ENCODE measurements at places on chromosomes 13 and 19.

DNA sequence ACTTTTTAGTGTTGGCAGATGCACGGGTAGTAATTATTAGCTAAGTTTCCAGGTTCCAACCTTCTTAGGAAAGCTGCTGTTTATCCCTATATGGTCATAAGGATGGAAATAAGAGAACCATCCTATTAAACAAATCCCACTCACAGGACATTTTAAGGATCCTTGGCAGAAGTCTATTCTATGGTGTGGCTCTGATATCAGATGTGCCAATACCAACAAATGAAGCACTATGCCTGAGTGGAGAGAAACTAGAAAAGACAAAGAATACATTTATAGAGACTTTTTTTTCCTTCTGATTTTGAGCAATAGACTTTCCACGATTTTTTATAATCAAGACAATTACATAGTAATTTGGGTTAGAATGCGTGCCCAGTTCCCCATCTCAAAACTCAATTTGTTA lies 12.6 kb downstream of the PCDH17 start:
- no peak for DNase-seq

- peak; percentile 5 for DNase-seq
These were observed 75.6 kb upstream of the TM9SF2 start for GRCh38 chr13:99425485-99426341.

- DNase-seq = no peak
These were observed 32.0 kb downstream of the DNAJC3 start for GRCh38 chr13:95708811-95709500.

- no peak for DNase-seq
These were observed 1.3 kb downstream of the AP2A1 start for GRCh38 chr19:49767967-49768581.

- DNase-seq = no peak
These were observed 240.9 kb downstream of the GPC5 start for GRCh38 chr13:91639330-91639729.

DNA sequence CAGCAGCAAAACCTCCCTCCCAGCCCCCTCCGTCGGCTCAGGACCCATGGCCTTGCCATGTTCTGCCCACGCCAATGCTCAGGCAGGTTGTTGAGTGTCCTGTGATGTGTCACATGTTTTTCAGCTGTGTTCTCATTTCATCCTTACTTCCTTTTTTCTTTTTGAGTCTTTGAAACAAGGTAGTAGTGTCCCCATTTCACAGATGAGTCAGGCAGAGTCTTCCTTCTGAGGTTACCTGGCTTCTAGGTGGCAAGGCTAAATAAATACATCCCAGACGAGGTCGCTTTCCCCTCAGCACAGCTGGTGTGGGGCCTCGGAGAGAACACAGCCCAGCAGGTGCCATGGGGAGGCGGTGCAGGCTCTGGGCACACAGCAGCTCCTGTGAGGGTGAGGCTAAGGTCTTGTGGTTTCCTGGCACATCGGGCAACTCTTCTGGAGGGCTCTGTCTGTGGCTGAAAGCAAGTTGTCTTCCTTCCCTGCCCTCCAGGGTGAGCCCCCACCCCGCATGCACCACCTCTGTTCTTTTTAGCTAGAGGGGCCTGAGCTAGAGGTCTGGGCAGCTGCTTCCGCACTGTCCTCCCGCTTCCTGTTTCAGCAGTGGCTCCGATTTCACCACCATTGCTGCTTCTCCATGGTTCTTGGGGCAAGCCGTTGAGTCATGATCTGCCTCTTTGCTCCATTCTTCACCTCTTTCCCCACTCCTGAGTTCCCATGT lies 15.1 kb downstream of the PRAM1 start:
- DNase-seq = peak; percentile 89

GRCh38 chr19:6119031-6119430 lies 8.7 kb upstream of the RFX2 start:
- DNase-seq = no peak

DNA sequence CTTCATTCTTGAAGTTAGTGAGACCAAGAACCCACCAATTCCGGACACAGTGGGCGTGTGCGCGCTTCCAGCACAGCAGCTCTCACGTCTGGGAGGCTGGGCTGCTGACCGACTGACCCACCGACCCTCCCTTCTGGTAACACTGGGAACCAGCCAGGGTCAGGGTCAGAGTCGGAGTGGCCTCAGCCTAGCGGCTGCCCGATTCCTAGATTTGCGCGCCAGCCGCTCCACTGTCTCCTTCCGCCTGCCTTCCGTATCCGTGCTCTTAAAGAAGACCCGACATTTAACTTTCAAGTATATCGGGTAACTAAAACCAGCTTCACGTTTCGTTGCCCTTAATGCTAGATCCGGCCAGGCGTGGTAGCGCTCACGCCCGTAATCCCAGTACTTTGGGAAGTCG lies 41.1 kb downstream of the SERP2 start:
- no peak for DNase-seq

GRCh38 chr19:3543150-3544057 lies 4.4 kb downstream of the TEKTIP1 start:
- DNase-seq = no peak

DNA sequence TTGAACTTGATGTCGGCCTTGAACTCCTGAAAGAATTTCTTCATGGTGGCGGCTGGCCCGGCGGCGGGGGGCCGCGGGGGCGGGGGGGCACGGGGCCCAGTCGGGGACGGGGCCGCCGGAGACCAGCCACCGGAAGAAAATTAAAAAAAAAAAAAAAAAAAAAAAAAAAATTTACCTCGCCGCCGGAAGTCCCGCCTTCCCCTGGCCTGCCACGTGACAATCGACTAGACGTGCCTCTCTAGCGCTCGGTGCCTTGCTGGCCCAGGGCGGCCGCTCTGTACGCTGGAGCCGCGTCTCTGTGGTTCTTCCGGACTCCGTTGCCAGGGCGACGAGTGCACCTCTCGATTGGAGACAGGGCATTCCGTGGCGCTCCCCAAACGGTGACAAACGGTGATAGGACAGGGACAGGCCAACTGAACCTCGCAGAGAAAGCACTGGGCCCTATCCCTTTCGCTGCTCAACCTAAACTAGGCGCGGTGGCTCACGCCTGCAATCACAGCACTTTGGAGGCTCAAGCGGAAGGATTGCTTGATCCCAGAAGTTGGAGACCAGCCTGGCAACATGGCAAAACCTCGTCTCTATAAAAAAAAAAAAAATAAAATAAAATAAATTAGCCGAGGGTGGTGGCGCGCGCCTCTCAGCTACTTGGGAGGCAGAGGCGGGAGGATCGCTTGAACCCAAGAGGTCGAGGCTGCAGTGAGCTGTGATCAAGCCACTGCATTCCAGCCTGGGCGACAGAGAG lies at the start of gene UBXN6:
UBXN6 (minus strand) TSS at position 141 of the 742 bp plus-strand sequence; CDS start at position 44, 97 bp downstream.
- DNase-seq = peak; percentile 81

DNA sequence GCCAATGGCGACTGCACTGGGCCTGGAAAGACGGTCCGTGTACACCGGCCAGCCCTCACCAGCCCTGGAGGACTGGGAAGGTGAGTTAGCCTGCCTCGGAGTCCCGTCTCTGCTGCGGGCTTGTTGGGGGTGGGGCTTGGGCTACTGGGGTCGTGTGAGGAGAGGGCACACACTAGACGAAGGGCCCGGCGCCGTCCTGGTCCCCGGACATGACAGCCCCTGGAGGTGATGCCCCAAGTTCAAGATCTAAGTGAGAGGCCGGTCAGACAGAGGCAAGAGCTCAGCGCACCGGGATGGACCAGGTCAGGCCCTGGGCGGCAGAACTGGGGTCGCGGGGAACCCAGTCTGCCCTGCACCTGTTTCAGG lies 1.6 kb downstream of the CILP2 start:
- no peak for DNase-seq

GRCh38 chr13:30308548-30308947 lies 1.2 kb upstream of the KATNAL1 start:
- DNase-seq = no peak

DNA sequence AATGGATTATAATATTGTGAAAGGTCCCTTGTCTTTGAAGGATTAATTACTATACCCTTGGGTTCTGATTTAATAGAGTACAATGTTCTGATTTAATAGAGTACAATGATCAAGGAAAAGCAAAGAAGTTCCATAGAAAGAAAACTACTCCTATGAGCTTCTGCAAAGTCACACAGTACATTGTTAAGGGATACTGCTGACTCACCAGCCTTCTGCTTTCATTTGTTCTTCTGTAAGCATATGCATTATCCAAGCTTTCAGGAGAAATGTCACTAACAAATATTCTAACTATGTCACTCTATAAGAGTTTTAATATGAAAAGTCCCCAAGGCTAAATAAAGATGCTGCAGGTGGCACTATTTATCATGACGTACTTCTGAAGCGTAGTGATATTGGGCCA lies 396.7 kb downstream of the RFC3 start:
- DNase-seq = no peak

DNA sequence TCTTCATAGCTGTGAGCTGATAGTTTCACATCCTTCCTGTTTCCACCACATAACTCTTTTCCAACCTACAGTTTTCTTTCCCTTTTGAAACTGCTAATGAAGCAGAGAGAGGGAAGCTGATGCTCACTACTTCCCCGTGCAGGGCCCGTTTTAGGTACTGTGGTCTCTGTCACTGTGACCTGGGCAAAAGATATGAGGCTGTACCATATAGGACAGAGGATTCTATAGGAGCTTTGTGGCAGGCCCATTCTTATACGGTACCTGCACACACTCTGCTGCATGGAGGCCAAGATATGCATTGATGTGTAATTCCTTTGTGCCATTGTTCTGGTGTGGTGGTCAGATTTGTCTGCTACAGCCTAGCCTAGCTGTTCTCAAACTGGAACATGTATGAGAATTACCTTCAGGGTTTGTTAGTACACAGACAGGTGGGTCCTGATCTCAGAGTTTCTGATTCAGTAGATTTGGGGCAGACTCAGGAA lies 577.3 kb downstream of the LMO7 start:
- DNase-seq = no peak

GRCh38 chr19:39132344-39132969 lies 6.9 kb downstream of the PAK4 start:
- DNase-seq = no peak

DNA sequence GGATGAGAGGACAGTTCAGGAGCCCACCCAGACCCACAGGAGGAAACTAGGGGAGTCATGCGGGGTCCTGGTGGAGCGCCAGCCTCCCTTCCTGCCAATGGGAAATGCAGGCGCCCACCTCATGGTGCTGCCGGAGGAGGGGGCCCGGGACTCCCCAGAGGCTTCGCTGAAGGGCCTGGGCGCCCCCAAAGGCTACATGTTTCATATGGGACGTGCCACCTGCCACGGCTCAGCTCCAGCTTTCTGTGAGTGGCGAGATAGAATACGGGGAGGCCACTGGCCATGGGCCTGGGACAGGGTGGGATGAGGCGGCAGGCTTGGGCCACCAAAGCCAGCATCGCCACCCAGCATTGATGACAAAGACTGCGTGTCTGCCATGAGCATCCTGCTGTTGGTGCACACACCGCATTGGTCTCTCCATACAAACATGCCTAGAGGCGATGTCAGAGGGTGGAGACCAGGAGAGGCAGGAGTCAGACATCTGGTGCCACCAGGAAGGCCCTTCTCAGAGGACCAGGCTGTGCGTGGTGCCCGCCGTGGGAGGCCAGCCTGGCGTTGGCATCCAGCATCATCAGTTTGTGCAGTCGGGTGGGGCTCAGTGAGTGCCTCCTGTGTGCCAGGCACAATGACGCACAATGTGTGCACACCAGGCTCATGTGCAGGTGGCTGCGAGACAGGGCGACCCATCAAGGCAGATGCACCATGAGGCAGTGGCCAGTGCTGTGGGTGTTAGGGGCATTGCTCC lies 1.2 kb upstream of the F10 start:
- DNase-seq = no peak

- DNase-seq = no peak
These were observed 829 bp downstream of the KCNC3 start for GRCh38 chr19:50328224-50328872.

- no peak for DNase-seq
These were observed 49.6 kb upstream of the DIAPH3 start for GRCh38 chr13:60213236-60213744.

DNA sequence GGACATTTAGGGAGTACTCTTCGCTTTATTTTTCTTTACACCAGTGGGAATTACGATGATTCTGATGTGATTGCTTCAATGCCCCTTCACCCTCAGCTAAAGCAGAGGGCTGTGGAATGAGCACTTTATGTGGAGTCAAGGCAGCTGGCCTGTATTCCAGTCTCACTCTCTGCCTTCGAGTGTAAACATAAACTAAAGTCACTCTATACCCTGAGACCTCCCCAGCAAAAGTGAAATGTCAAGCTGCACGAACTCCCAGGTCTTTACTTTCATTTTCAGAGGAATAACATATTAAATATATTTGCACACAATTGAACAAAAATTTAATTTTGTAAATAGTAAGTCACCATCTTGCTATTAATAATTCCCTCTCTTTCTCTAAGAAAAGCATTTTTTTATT lies 557.1 kb downstream of the DACH1 start:
- DNase-seq = no peak

GRCh38 chr13:49638744-49639072 lies 10.4 kb downstream of the ARL11 start:
- DNase-seq = no peak

GRCh38 chr19:1076046-1076386 lies 9.0 kb downstream of the ARHGAP45 start:
- no peak for DNase-seq

DNA sequence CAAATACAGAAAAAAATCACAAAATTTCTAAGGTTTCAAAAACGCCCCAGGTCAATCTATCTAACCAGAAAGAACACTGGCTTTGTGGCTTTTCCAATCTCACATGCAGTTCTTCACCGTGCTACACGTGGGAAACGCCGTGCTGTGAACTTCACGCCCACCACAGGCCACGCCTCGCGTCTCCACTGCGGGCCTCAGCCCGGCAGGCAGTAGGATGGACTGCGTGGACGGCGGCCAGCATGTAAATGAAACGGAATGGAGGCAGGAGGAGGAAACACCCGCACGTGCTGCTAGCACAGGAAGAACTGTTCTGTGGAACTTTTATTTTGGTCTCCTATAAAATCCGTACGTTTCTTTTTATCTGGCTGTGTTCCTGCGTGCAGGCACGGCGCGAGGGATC lies 23.8 kb downstream of the ZNF787 start:
- DNase-seq = no peak

DNA sequence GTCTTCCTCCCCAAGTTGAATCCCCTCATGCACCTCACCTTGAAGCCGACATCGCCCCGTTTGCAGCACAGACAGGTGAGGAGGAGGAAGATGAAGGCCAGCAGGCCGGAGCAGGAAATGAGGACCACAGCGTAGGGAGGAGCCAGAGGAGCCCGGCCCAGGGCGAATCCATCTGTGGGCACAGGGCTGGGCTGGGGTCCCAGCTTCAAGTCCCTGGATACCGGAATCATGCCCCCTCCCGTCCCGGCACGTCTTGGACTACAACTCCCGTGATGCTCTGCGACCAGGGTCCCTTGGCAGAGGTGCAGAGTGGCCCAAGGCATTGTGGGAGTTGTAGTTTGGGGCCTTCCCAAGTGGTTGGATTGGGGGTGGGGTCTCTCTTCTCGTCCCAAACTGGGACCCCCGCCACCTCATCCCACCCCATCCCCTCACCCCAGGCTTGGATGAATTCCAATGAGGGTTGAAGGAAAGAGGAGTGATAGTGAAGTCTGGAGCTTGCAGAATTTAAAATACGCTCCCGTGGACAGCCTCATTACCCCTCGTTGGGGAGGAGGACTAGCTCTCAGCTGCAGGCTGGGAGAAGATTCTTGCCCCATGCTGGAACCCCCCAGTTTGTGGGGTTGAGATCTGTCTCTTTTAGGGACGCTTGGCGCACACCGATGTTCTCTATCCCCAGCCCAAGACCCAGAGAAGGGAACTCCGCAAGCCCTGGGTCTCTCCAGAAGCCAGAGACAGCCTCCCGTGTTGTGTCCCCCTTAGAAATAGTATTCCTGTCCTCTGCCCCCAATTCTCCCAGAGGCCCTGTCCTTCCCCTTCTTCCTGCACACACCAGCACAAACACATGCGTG lies 990 bp downstream of the LMTK3 start:
- no peak for DNase-seq

GRCh38 chr19:46303691-46304397 lies 7.0 kb downstream of the HIF3A start:
- no peak for DNase-seq

Data from SIG-M5 (cell line).